Aortic smooth muscle cell (primary cell): ENCODE measurements at places on chromosomes 16 and 17. TPM values are rescaled to one million over a fixed set of nuclear protein-coding genes. Genes with fewer than 3 reads are reported as not detected.

The GCGR gene
- not detected in 2 replicates for total RNA-seq

The ZNF652 gene
- total RNA-seq: 8.3 and 10.3 TPM in 2 replicates

The GOSR1 gene
- 24.4 and 31.6 TPM in 2 replicates for total RNA-seq

The ENPP7 gene
- not detected in 2 replicates for total RNA-seq

The OR2C1 gene
- total RNA-seq: 0.12 and 0.26 TPM in 2 replicates

The SPATA32 gene
- under 0.01 and 0.06 TPM in 2 replicates for total RNA-seq

The KIFC3 gene
- total RNA-seq: 52.8 and 62.6 TPM in 2 replicates

The YBX2 gene
- not detected in 2 replicates for total RNA-seq

The PPY gene
- not detected in 2 replicates for total RNA-seq

The GPR139 gene
- not detected in 2 replicates for total RNA-seq

The GDPD1 gene
- total RNA-seq: 0.53 and 1.1 TPM in 2 replicates

The KIF1C gene
- 95.8 and 124 TPM in 2 replicates for total RNA-seq

The KCNH4 gene
- not detected in 2 replicates for total RNA-seq

The SMTNL2 gene
- total RNA-seq: not detected in 2 replicates

The GAS7 gene
- total RNA-seq: 0.25 and 0.66 TPM in 2 replicates

The C1QL1 gene
- 0.31 and 0.66 TPM in 2 replicates for total RNA-seq

The TUBB3 gene
- total RNA-seq: 427 and 492 TPM in 2 replicates

The KRT35 gene
- total RNA-seq: not detected in 2 replicates

The EPX gene
- not detected in 2 replicates for total RNA-seq

The ABCC11 gene
- 0.12 and 0.26 TPM in 2 replicates for total RNA-seq

The ACE gene
- 0.93 and 4.4 TPM in 2 replicates for total RNA-seq

The STAT3 gene
- 104 and 126 TPM in 2 replicates for total RNA-seq

The CCL3 gene
- total RNA-seq: 0.12 TPM in 1 of 2 replicates, not detected in the other

The ARHGDIG gene
- 0.37 and 0.66 TPM in 2 replicates for total RNA-seq

The MT4 gene
- total RNA-seq: not detected in 2 replicates

The CDK3 gene
- total RNA-seq: 0.92 and 0.99 TPM in 2 replicates

The TEKT1 gene
- not detected in 2 replicates for total RNA-seq

The SMIM22 gene
- total RNA-seq: not detected in 2 replicates

The CSH2 gene
- total RNA-seq: not detected in 2 replicates
